ENCODE measurements at places on chromosomes 3 and 15.

DNA sequence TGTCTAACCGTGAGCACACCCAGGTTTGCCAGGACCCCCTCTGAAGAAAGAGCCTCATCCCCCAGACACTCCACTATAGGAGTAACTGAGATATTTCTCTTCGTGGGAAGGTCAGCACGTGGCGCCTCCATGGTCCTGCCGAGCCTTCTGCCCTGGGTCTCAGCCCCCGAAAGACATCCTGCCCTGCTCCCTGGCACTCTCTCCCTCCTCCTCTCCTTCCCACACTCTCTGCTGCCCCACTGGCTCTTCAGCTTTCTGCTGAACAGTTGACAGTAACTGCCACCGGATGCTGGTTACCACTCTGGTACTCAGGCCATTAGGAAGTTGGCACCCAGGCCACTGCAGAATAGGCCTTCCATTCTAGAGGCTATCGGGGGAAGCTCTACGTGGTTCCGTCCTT, 185.2 kb downstream of the UACA start:
- no peak for DNase-seq

GRCh38 chr3:127277561-127277960, 10.3 kb downstream of the PRR20G start:
- DNase-seq, result no peak

DNA sequence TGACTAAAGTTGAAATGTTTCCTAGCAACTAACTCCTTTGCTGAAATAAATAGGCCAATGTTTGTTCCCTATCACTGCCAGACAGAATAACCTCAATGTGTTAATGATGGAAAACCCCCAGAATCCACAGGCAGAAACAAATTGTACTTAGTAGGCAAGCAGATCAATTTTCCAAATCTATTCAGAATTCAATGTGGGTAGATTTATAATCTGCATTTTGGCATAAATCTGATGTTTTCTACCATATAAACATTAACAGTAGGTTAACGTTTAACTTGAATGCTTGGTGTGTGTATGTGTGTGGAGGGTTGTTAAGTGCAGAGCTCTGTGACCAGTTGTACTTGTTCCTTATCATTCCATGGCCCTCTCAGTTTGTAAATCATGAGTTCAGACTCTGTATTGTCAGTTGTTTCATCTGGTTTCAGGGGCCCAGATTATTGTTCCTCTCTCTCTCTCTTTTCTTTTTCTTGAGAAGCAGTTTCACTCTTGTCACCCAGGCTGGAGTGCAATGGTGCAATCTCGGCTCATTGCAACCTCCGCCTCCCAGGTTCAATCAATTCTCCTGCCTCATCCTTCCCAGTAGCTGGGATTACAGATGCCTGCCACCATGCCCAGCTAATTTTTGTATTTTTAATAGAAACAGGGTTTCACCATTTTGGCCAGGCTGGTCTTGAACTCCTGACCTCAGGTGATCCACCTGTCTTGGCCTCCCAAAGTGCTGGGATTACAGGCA, 32.8 kb downstream of the PLSCR1 start:
- no peak for DNase-seq

DNA sequence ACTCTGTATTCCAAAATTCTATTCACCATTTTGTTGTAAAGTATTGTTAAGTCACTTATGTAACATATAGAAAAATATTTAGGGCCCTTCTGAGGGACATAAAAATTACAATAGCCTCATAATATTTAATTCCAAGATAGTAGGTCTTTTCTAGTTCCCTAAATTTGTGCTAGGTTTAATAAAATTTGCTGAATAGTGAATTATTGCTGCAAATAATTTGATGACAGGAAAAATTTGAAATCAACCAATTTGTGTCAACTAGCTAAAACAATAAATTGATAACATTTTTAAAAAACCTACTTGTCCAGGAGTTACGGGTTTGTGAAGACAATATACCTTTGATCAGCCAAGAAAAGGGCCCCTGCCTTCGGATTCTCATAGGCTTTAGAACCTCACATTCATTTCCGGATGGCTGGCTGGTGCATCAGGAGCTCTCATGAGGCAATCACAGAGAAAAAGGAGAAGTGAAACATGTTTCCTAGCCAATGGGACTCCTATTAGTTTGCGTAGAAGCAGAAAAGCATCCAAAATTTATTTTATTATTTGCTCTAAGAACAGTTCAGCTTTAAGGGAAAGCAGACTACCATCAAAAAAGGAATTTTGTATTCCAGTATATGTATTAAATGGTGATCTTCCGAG, 177.2 kb downstream of the LRRC3B start:
- no peak for DNase-seq

DNA sequence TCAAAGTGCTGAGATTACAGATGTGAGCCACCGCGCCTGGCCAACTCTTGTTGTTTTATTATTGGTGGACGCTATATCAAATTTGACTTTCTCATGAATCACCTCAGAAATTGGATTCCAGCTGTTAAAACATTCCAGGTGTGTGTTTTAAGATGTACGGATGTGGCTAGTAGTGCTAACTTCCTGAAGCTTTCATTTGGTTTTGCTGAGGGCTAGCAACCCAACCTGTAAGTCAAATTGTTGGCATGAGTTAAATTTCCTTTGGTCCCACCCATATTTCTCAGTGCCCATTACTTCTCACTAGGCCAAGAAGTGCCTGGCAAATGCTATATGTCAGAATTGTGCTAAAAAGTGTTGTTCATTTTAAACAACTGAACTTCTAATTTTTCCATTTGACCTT, 13.1 kb upstream of the KAT2B start:
- DNase-seq, result no peak

- DNase-seq, result no peak
Observed at GRCh38 chr15:69194025-69194827, 33.8 kb downstream of the GLCE start.

GRCh38 chr3:45693941-45694521, 4.8 kb downstream of the SACM1L start:
- no peak for DNase-seq

- DNase-seq, result no peak
Observed at GRCh38 chr15:89428246-89428645, 68.1 kb downstream of the RHCG start.

DNA sequence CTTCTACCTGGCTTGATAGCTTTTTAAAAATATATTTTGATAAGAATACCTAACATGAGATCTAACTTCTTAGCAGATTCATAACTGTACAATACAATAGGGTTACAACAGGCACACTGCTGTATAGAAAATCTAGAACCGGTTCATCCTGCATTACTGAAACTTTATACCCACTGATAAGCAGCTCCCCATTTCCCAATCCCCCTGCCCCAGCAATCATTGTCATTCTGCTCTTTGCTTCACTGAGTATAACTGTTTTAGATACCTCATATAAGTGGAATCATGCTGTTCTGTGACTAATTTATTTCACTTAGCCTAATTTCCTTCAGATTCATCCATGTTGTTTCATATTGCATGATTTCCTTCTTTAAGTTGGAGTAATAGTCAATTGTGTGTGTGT, 906.0 kb downstream of the GBE1 start:
- no peak for DNase-seq

Measured in NCI-H2227 treated with DMSO at 0.1 percent for 48 hours (cell line).